ENCODE measurements at places on chromosomes 13 and 19.
A peak's percentile ranks its signal among the peaks of the same experiment; 100 is the strongest.

- DNase-seq = no peak
These were observed 188.0 kb downstream of the RGCC start for GRCh38 chr13:41645331-41645730.

GRCh38 chr13:79212064-79212619 lies 193.9 kb downstream of the RBM26 start:
- DNase-seq = peak; percentile 87

- DNase-seq = no peak
These were observed 716 bp downstream of the ZNF573 start for GRCh38 chr19:37778613-37779126.

- no peak for DNase-seq
These were observed 24.4 kb downstream of the LTBP4 start for GRCh38 chr19:40625406-40626120.

DNA sequence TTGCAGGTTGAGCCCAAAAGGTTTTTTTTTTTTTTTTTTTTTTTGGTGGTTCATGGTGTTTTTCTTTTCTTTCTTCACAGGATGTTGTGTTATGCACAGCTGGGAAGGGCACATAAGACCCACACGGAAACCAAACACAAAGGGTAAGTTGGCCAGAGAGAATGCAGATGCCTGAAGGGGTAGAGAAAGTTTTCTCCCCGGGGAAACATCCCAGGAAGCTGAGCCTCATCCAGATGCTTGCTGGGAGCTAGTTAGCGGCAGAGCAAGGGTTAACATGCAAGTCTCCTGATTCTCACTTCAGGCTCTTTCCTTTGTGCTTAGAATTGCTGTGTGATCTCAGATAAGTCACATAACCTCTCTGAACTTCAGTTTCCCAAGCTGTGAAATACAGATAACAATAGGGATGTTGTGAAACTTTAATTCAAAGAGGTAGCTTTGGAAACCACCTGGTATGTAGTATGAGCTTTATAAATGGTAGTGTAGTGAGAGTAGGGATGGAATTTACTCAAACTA lies 3.1 kb downstream of the ADGRE1 start:
- DNase-seq = no peak

DNA sequence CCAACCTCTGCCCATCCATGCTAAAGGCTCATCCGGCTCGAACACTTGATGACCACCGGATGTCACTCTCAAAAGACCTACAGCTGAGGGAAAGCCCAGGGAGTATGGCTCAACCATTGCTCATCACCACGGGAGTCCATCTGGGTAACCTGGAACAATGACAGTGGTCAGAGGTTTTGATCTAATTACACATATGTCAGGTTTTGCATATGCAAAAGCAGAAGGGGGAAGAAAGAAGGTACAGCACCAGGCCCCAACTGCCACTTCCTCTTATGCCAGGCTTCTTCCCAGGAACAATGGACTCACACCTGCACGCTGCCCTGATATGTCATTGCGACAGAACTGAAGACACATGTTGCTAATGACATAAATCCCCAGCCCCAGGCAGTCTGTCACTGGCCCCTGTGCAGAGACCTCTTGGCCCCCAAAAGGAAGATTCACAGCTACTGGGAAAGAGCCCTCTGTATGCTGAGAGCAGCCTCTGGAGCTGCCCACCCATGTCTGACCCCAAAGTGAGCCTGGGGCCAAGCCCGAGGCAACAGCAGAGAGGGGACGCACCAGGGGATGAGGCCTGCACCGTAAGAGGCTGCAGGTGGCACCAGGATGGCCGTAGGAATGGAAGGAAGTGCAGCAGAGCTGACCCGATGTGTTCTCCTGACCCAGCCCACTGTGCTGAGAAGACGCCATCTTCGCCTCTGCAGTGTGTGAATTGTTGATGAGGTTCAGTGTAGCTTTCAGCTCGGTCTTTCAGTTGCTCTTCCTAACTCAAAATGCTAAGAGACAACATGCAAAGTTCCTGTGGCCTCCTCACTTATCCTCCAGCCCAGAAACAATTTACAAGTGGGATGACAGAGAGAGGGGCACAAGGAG lies 26.3 kb downstream of the EPS15L1 start:
- no peak for DNase-seq

- no peak for DNase-seq
These were observed 23.5 kb upstream of the FAM216B start for GRCh38 chr13:42757678-42758420.

Measured in NCI-H1417 treated with DMSO at 0.1 percent for 48 hours (cell line).